Stimulated activated CD4-positive, alpha-beta T cell treated with anti-CD3 and anti-CD28 coated beads, Interleukin-15, amount 100 ng/mL, for 1 hour (primary cell): ENCODE measurements at places on chromosomes 1 and 21.

DNA sequence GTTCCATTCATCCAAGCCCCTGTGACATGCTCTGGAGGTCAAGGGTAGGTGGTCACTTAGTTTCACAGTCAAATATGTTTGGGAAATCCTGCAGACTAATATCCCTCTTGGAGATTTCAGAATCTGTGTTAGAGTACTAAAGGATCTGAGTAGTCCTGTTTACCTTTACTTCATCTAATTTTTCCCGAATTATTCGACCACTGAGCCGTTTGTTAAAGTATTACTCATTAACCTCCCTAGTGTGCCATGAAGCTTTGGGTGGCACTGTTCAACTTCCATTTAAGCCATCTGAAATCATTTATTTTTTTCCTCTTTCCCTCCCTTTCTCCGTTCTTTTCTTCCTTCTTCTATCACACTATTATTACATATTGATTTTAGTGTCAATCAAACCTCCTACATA, 109.9 kb downstream of the NGF start:
- DNase-seq, result no peak

DNA sequence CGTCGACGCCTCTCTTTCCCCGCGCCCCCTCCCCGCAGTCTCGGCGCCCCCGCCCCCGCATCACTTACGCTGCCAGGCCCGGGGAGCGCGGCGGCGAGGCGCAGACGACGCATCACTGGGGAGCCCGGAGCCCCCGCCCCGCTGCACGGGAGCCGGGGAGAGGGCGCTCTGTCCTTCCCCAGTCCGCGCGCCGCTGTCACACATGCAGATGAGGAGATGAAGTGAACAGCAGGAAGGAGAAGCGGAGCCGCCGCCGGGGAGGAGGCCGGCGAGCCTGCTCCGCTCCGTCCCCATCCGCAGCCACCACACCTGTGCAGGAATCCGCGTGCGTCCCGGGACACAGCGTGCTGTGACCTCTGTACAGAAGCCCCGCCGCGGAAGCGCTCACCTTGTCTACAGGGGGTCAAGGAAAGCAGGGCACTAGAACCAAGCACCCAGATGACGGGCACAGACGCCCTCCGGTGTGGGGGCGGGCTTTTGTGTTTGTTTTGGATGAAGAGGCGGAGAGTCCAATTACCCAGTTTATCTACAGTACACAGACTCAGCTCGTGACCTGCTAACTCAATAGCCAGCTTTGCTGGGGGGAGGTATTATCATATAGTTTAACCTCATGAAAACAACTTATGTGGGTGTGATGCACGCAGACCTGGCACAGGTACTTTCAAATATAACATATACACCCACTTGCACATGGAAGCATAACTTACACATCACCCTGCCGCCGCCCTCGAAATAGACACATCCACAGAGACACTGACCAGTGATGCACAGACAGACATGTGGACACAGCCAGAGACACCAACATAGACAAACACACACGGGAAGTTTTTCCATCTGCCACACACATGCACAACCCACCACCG, 12.4 kb downstream of the KLHDC8A start:
- DNase-seq, result peak; percentile 40

DNA sequence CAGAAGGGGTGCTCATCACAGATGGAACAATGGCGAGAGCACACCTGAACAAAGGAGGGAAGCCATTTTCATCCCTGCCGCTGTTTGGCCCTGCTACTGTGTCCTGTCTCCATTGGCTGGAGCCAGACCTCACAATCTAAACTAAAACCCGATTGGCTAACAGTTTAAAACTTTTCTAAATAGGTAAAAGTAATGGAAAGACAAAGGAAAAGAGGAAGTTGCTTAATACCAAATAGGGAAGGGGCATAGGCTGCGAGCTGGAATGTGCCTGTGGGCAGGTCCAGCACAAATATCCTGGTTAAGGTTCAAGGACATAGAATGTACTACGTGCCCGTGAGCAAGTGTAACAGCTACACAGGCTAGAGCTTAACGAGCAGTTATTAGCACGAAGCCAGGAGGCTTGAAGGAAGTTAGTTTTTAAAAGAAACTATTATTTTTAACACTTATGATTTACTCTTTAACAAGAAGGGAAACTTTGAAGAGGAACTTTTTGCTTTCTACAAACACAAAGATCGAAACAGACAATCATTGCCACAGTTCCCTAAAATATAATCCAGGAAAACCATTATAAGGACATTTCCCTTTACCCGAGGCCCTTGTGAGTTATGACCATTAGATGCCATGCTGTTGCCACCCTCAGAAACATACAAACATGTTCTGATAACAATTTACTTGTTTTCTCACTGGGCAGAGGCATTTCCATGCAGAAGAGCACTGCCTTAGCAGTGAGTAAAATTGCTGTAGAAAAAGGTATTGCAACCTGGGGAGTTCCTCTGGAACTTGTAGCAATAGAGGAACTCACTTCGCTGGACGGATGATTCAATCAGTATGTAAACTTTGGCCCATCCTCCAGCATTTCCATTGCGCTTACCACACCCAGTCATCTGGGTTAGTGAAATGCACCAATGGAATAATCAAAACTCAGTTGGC, 4.8 kb upstream of the PTTG1IP start:
- DNase-seq, result no peak

DNA sequence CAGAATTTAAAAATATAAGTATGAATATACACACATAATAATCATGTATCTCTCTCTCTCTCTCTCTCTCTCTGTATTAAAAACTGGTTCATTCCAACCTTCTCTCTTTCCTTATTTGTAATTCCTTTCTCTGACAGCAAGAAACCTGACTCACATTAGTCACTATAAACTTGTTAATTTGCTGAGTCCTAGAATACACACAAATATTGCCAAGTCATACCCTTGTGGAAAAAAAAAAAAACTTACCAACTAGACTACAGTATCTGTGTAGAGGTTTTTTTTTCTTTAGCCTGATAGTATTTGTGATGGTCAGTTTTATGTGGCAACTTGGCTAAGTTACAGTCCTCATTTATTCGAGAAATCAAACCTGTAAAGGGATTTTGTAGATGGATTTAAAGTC, 26.3 kb upstream of the NHLH2 start:
- no peak for DNase-seq

DNA sequence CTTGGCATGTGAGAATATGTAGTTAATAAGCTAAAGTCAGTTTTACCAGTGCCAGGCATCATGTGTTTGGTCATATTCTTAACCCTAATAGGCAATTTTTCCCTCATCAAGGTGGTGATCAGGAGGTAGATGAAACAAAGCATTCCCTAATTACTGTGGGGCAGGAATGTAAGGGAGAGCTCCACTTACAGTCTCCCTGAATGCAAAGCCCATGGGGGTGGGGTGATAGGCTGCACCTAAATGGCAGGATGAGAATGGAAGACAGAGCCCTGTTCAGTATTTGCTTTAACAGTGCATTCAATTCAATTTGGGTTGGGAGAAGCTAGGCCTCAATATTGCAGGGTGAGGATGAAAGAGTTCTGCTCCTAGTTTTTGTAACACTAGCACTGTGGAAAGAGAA, 23.4 kb downstream of the ZNF678 start:
- no peak for DNase-seq

DNA sequence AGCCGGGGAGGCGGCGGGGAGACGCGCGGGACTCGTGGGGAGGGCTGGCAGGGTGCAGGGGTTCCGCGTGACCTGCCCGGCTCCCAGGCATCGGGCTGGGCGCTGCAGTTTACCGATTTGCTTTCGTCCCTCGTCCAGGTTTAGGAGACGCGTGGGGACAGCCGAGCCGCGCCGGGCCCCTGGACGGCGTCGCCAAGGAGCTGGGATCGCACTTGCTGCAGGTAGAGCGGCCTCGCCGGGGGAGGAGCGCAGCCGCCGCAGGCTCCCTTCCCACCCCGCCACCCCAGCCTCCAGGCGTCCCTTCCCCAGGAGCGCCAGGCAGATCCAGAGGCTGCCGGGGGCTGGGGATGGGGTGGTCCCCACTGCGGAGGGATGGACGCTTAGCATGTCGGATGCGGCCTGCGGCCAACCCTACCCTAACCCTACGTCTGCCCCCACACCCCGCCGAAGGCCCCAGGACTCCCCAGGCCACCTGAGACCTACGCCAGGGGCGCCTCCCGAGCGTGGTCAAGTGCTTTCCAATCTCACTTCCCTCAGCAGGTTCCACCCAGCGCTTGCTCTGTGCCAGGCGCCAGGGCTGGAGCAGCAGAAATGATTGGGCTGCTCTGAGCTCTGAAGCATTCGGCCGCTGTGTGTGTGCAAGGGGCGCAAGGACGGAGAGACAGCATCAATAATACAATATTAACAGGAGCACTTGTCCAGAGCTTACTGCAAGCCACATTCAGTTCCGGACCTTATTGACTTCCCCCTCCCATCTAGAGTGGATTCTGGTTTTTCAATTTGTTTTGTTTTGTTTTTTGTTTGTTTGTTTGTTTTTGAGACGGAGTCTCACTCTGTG, 10.3 kb downstream of the SIM2 start:
- DNase-seq, result no peak

DNA sequence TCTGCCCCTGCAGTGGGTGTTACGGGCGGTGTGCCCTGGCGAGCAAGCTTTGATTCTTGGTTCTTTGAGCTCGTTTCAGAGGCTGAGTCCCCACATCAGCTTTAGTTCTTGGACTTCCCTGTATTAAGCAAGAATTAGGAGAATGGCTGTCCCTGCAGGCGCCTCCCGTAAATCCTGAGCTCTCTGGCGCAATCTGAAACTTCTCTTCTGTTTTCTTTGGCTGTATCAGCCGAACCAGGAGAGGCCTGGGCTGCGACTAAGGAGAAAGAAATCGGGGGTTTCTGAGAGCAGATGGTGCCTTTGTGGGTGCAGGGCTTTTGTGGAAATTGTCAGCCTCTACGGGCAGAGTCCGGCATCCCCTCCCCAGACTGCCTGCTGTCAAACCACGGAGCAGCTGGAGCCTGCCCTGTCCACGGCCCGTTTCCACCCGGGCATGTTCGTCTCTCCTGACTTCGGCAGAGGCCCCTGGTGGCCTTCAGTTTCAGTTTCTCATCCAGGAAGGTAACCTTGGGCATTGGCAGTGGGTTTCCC, 17.9 kb downstream of the CSTB start:
- no peak for DNase-seq

- no peak for DNase-seq
Measured at GRCh38 chr1:151813271-151813977, 8.2 kb upstream of the LINGO4 start.

DNA sequence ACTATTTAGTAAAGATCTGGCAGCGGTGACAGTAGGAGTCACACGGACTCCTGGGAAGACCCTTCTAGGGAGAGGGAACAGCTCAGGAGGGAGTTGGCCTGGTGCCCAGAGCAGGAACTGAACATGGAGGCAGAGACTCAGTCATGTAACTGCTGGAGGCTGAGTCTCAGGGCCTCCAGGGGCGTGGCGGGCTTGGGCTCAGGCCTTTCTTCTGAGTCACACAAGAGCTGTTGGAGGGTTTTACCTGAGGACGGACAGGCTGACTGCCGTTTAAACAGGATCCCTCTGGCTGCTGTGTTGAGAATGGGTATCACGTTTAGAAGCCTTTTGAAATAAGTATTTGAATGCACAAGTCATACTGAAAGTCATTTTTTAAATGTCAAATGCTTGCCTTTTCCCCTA, 7.2 kb upstream of the ETS2 start:
- DNase-seq, result no peak
